ENCODE measurements at places on chromosomes 3 and 15. TPM values are rescaled to one million over a fixed set of nuclear protein-coding genes. Genes with fewer than 3 reads are reported as not detected.

- no peak for DNase-seq
Measured at GRCh38 chr15:25534293-25534692, 95.5 kb upstream of the UBE3A start.

GRCh38 chr3:140384876-140385275, 293.0 kb upstream of the TRIM42 start:
- no peak for DNase-seq

DNA sequence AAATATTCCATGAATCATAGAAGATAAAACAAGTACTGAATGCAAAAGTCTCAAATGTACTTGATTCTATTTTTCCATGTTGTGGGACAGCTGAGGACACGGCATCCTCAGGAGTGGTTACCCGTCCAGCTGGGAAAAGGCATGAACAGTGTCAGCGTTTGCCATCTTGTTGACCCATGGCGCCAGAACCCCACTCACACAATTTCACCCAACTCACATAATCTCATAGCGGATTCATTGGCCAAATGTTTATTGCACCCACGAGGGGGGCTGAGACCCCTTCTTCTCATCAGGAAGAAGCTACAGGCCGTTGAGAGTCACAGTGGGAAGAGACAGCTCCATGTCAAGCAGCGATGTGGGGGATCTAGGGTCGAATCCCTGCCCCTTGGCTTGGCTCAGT, 72.9 kb downstream of the OCA2 start:
- no peak for DNase-seq

DNA sequence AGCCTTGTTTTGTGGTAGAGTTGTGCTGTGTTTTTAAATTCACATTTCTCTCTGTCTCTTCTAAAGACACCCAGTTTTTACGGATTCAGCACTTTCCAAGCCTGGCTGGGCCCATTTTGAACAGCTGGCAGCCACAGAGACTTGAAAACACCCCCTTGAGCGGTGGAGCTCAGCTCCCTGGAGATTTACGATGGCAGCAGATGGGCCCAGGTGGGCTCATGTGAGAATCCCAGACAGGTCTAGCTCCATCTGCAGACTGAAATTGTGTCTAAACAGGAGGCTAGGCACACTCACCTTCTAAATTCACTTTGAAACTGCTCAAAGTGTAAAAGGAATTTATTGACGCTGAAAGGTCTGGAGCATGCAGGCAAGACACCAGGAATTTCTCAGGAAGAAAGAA, 232.0 kb upstream of the HES1 start:
- no peak for DNase-seq

DNA sequence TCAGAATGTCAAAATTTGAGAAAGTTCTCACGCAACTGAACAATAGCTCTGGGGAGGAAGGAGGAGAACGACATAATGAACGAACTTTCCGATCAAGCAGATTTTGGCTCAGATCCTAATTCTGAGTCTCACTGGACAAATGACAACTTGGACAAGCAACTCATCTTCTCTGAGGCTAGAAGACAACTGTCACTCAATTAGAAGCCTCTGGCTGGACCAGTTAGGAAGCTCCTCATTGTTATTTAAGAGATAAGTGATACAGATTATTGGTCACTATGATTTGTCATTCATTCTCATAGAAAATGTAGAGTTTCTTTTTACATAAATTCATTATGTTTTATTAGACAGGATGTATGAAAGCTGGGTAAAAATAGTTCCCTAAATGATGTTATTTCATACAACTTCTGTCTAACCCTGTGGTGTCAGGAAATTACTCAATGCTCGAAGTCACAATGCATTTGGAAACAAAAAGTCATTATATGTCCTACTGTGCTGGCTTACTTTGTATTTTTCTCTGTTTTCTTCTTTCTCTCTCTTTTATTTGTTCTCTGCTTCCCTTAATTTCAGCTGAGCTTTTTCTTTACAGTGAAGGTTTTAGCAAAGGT, 11.0 kb upstream of the C3orf49 start:
- DNase-seq, result no peak

DNA sequence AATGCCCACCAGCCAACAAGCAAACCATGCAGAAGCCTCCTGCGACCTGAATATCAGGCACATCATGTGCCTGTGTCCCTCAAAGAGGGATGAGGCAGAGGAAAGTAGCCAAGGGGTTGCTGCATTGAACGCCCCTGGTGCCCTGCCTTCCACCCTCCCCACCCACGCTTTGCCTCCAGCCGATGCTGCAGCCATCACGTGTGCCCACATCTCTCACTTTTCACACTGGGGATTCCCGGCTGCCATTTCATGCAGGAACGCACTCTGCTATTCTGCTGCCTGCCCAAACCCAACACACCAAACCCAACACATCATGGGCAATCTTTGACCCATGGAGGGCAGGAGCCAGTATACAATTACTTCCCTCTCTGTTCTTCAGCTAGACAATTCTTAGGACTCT, 462.2 kb upstream of the PROK2 start:
- no peak for DNase-seq

DNA sequence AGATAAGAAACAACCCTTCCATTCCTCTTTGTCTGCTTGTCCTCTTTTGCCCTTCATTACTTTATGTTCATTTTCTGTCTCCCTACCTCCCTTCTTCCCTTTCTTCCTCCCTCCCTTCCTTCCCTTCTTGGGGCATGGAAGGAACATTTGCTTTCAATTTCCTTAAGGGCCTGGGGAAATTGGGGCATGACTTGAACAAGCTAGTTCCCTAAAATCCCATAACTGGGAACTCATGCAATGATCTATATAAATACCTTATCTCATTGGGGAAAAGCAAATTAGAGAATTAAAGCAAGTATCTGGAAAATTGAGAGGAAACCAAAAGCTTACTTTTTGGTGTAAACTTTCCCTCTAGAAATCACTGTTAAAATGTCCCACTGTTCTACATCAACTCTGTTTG, 35.7 kb downstream of the BOC start:
- DNase-seq, result no peak

DNA sequence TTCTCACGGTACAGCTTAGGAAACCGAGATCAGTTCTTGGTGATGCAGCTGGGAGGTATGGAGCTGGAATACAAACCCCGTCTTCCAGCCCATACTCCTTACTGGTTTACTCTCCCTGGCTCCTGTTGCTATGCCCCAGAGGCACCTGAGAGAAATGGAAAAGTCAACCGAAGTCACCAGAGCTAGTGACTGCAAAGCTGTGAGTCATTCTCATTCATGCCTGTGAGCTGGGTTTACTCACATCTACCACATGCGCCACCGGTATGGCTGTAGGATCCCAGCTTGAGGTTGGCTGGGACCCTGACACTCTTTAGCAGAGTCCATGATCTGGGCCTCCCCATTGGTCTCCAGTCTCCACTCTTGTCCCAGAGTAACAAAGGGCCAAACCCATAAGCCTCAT, 111.5 kb upstream of the ETV5 start:
- DNase-seq, result peak; percentile 72

GRCh38 chr15:91857772-91858171, 4.3 kb downstream of the SLCO3A1 start:
- DNase-seq, result no peak

- DNase-seq, result no peak
Measured at GRCh38 chr3:69413551-69414207, 27.8 kb upstream of the FRMD4B start.

DNA sequence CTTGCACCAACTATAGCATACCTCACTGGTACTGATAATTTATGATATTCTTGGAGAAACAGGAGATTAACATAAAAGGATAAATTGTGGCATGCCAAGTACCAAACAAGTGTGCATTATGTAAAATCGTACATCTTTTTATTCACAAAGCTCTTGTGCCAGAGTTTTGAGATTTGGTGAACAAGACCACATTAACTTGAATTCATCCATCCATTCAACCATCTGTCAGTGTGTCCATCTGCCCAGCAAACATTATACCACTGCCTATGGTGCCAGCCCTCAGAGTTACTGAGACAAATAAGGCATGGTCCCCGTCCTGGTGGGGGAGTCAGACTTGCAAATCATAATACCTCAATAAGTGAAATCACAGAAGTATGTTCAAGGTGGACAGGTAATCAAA, 17.0 kb upstream of the NEO1 start:
- DNase-seq, result no peak

GRCh38 chr15:78084449-78084750, 6.9 kb upstream of the TBC1D2B start:
- no peak for DNase-seq

- DNase-seq, result no peak
Measured at GRCh38 chr3:40128166-40128565, 181.3 kb upstream of the EIF1B start.

GRCh38 chr3:194120789-194121770, 14.9 kb upstream of the HES1 start:
- no peak for DNase-seq

DNA sequence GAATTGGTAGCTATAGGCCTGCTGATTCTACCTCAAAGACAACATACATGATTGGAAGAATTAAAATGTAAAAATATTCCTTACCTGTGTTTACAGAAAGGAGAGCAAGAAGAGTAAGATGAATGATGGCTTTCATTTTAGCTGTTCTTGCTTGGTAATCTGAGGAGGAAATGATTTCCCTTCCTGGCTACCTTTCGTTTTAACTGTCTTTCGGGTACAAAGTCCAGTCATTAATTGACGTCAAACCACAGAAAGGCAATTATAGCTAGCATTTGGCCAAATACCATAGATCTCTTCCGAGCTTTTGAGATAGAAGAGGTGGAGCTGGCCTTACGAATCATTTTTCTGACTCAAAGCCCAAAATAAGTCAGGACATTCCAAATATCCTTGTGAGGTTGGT, at the start of gene MUC13:
MUC13 (minus strand) TSS at position 175 of the 400 bp plus-strand sequence; CDS start at position 136, 39 bp downstream.
- DNase-seq, result no peak

DNA sequence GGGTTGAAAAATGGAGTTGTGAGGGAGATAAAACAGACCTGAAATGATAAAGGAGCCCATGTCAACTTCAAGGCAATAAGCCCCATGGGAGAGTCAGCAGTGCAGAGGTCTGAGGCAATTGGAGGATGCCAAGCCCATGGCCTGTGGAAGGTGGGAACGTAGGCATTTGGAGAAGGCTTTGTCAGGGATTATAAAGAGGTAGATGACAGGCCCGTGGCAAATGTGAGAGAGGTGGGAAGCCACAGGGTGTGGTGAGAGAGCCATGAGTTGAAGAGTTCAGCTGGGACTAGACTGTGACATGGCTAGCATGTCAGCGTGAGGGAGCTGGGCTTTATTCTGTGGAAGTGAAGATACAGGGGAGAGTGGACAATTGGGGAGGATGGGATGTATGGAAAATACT, 35.4 kb downstream of the MFSD1 start:
- no peak for DNase-seq

GRCh38 chr3:52238193-52238760, 681 bp downstream of the TWF2 start:
- DNase-seq, result no peak

DNA sequence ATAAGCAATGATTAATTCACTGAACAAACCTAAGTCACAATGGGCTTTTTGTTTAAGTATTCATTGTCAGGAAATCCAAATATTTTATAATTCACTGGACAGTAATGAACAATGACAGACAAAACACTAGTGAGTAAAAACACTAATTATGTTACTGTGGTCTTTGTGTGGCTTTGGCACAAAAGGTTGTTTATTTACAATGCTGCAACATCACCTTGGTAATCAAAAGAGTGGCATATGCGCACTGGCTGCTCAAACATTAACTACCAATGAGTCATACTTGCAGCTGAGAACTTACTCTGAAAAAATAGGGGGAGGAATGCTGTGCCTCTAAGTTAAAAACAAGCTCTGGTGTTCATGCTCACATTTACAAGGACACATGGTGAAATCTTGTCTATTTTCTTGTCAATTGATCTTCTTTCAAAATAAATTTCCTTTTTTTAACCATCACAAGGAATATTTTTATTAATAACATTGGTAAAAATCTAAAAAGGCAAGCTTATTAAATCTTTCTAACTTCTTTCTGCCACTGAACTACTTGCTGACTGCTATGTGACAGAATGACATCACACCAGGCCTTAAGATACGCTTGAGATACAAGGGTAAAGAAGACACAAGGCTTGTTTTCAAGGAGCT, 85.2 kb upstream of the PPIB start:
- DNase-seq, result peak; percentile 90

- no peak for DNase-seq
Measured at GRCh38 chr15:90598031-90598577, 68.4 kb downstream of the CRTC3 start.

GRCh38 chr3:115239717-115240116, 92.6 kb upstream of the ZBTB20 start:
- peak; percentile 91 for DNase-seq

DNA sequence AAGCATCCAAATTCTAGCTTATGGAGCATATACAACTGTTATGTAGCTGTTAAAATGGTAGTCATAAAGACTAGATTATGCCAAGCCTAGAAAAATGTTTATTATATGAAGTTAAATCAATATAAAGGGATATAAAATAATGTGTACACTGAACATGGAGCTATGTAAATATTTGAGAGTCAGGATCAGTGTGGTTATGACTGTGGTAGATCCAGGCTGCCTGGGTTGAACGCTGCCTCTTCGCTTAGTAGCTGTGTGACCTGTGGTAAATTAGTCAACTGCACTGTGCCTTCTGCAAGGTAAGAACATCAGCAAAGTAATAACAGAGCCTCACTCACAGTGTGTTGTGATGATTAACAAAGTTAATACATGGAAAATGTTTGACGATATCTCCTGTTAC, 212.2 kb downstream of the RBMS3 start:
- DNase-seq, result no peak

The SATB1 gene
- total RNA-seq, result 5.8 TPM

The SH3BP5 gene
- total RNA-seq, result 11.7 TPM

The WNT7A gene
- not detected for total RNA-seq

The USP3 gene
- 31.0 TPM for total RNA-seq

The MYLK gene
- total RNA-seq, result 28.4 TPM

The SPINT1 gene
- total RNA-seq, result not detected

The LRRIQ4 gene
- not detected for total RNA-seq

The ITIH1 gene
- not detected for total RNA-seq

The MUC4 gene
- total RNA-seq, result not detected

The CRYGS gene
- 0.10 TPM for total RNA-seq

The ACKR2 gene
- total RNA-seq, result not detected

The SELENOT gene
- 165 TPM for total RNA-seq

The IGSF10 gene
- under 0.01 TPM for total RNA-seq

The WDR72 gene
- total RNA-seq, result 11.5 TPM

The PFKFB4 gene
- total RNA-seq, result 5.2 TPM

The PAQR5 gene
- total RNA-seq, result 5.7 TPM

The NOX5 gene
- not detected for total RNA-seq

The TMEM158 gene
- total RNA-seq, result 8.3 TPM
